ENCODE measurements at places on chromosomes 4 and X.

DNA sequence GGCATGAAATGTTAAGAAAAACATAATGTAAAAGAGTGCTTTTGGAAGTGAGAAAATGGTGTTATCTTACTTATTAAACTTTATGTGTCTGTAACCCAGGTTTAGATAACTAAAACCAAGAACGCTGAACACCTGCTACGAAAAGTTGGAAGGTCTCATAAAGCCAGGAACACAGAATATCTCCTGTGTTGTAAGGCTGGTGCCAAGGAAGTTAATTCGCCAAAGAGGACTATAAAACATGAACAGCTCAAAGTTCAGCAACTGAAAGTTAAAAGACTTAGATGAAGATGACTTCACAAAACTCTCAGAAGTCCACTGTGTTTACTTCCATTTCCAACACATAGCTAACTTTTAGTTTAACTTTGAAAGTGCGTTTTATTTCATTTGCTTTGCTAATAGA, 54.3 kb downstream of the GPRIN3 start:
- no peak for DNase-seq

DNA sequence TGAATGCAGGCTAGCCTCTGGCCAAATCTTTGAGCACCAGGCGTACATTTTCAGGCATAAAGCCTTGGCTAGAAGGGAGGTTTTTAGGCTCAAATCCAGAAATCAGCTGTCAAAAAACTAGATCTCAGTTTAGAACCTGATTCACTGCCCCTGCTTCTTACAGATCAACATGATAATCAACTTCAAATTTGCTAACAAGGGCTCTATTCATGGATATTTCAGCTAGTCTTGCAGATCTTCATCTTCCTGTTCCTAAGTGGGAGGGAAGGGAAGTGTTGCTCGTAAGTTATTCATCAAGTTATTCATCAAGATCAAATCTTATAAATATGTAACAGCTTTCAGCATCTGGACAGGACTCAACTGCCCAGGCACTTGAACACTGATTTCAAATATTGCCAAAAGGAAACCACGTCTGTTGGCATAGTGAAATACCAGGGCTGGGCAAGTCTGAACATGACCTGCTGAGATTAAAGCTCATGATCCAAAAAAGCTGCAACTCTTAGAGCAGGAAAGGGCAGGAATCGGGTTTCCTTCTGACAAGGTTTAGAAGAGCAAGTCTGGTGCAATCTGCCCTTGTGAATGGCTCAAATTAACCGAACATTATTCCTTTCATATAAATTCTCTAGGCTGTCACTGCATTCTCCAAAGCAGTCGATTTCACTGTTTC, 200.3 kb downstream of the PDGFC start:
- no peak for DNase-seq

- no peak for DNase-seq
Measured at GRCh38 chr4:8740666-8741395, 130.8 kb downstream of the HMX1 start.

GRCh38 chr4:152979731-152980330, 43.7 kb downstream of the FHDC1 start:
- no peak for DNase-seq

GRCh38 chrX:153775293-153776119, 5.3 kb upstream of the SRPK3 start:
- no peak for DNase-seq

- no peak for DNase-seq
Measured at GRCh38 chr4:688854-689681, at the start of gene SLC49A3. TSS of gene SLC49A3 (minus strand) at chr4:689151. CDS start at chr4:689127, 24 bp downstream.

DNA sequence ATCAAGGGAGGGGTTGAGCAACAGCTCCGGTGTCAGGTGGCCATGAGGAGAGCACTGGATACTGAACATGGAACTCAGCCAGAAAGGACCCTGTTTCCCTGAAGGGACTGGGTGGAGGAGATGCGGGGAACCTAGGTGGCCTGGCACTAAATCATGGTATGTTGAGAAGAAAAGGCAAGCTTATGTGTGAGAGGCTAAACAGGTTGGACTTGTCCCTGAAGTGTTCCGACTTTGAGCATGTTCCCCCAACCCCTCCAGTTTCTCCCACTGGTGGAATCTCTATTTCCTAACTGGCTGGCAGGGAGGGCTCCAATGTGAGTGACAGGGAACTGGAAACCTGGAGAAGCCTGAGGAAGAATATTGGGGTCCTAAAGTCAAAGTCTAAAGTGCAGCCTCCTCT, 69.5 kb downstream of the PLAC1 start:
- DNase-seq = no peak

DNA sequence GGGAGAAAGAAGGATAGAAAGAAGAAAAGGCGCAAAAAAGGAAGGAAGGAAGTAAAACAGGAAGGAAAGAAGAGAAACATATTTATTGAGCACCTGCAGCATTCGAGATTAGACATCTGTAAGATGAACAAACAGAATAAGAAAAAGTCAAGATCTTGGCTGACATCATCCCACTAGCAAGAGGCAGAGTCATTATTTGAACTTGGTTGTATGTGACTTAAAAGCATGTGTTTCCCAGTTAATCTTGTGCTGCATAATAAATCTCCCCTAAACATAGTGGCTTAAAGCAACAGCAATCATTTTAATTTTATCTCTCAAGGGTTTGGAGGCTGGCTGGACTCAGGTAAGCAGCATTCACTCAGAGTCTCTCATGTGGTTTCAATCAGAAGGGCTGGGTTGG, 38.5 kb upstream of the COX7B2 start:
- DNase-seq = no peak

- DNase-seq = no peak
Measured at GRCh38 chr4:109160494-109160893, 142.0 kb downstream of the COL25A1 start.

- no peak for DNase-seq
Measured at GRCh38 chr4:115780835-115781234, 667.4 kb upstream of the NDST4 start.

GRCh38 chr4:107896158-107896645, 35.1 kb upstream of the CYP2U1 start:
- no peak for DNase-seq

DNA sequence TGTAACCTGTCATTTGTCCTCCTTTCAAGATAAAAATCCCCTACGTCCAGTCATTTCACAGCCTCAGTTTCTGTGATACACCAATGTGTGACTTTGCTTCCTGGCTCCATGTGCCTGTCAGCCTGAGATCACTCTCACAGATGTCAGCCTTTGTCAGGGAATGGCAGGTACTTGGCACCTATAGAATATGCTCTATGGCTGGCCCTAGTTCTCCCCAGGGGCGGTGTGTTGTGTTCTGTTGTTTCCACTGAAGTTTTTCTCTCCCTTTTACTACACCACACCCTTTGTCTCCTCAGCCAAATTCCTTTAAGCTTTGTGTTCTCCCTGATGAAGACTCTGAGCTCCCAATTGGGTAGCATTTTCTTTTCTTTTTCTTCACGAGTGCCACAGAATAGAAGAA, 81.7 kb downstream of the ALPK1 start:
- no peak for DNase-seq

DNA sequence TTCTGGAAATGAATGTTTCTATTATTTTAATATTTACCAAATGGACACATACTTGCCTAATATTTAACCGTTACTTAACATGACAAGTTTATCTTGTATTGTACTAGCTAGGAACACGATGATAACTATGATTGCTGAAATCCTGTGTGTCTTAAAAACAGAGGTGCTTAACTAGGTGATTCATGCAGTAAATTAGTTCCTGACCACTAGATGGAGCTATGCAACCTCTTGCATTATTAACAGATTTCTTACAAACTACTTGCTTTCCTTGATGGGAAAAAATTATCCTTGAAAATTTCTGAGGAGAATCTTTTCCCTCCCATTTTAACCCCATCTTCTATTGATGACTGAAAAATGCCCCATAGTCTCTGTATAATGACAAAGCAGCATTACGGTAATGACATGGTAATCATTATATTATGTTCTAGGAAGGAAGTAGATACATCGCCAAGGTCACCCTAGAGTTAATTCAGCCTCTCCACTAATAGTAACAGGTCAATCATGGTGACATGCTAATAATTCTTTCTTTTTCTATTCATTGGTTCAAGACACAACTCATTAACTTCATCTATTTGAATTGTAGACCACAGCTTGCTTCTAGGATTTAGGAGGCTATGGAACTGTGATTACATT, 844.2 kb downstream of the RAPGEF2 start:
- DNase-seq = no peak

- DNase-seq = no peak
Measured at GRCh38 chr4:101451086-101451485, 103.8 kb upstream of the PPP3CA start.

DNA sequence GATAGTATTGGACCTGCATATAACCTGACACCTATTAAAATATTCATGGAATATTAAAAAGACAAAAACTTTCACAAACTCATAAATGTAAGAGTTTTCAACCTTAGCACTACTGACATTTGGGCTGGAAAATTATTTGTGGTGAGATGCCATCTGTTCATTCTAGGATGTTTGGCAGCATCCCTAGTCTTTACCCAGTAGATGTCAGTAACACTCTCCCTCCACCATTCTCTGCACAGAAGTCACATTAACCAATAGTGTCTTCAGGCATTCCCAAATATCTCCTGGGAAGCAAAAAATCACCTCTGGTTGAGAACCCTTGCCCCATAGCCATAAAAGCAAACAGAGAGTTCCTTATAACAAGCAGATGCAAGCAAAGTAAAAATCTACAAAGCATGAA, 41.4 kb upstream of the NDST4 start:
- DNase-seq = no peak

GRCh38 chr4:147714575-147715401, 17.1 kb upstream of the ARHGAP10 start:
- DNase-seq = no peak

DNA sequence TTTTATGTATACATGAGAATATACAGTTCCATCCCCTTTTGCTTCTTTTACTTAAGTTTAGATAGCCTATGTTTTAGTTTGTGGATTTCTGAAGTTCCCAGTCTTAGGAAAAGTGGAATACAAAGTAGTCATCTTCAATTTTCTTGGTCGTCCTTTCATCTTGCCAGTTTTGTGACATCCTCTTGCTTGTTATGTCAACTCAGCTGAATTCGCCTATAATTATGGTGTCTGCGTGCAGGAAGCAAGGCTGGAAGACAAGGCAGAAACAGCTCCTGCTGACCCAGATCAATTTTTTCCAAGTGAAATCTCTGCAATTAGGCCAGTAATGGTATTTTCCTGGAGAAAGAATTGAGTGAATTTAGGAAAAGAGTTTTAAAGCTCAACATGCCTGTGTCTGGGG, 28.1 kb upstream of the NYX start:
- no peak for DNase-seq

DNA sequence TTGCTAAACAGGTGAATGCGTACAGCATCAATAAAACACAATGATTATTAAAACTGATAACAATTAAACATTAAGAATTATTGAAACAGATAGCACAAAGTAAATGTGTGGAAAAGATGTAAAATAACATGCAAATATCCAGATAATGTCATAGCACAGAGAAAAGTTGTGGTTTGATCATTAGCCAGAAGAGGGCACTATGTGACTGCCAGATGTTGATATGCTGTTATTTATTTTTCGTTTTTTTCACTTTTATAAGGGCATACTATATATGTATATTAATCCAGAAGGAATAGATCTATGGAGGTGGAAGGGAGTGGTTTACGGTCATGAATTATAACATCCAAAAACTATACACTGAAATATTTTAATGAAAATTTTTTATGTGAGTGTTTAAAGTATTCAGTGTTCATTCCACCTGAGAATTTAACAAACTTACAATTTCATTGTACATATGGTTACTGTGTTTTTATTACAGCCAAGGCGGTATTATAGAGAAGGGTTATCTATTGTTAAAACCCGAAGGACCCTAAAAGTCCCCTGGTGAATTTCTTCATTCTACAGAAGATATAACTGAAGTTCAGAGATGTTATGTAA, 211.9 kb upstream of the UGT8 start:
- DNase-seq = peak; percentile 11

DNA sequence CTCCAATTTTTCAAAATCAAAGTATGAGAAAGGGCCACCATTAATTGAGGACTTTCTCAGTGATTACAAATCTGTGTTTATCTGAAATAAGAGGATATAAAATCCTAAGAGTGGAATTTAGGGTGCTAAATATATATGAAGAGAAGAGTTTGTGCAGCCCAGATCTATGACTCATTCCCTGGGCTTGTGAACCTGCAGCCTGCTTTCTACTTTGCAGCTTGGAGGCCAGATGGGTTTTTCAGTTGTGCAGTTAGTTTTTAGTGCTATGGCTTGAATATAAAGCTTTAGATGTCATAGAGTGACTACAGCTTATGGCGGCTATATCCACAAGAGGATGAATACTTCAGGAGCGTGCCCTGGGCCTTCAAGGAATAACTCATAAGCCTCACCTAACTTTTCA, 1391.1 kb downstream of the FSTL5 start:
- no peak for DNase-seq
